ENCODE measurements at places on chromosomes 11 and 22.

GRCh38 chr11:12777208-12777874 lies 103.1 kb downstream of the TEAD1 start:
- DNase-seq, result no peak

- no peak for DNase-seq
Measured at GRCh38 chr11:84140386-84141169, 854.4 kb upstream of the CCDC90B start.

- DNase-seq, result no peak
Measured at GRCh38 chr22:36010090-36010489, 18.5 kb downstream of the RBFOX2 start.

DNA sequence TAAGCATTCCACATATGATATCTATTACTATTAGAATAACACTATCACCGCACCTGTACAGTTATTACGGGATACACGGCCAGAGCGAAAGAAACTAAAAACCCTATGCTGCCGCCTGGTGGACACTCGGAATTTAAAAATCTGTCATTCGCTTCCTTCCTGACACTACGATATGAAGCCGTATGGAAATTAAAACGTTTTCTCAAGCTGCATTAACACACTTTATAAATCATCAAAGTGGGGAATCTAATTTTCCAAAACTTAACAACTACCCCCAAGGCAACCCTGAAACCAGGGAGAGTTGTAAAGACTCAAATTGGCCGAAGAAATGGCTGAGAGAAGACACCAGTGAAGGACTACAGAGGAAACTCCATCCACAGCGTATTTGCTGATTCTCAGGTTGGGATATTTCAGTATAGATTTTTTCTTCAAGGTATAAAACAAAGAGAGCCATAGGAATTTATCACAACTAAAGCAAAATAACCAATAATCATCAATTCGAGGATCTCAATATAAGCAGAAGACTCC lies 1.4 kb downstream of the CCDC73 start:
- peak; percentile 39 for DNase-seq

GRCh38 chr11:97143463-97143862 lies 753.6 kb downstream of the JRKL start:
- DNase-seq, result no peak

DNA sequence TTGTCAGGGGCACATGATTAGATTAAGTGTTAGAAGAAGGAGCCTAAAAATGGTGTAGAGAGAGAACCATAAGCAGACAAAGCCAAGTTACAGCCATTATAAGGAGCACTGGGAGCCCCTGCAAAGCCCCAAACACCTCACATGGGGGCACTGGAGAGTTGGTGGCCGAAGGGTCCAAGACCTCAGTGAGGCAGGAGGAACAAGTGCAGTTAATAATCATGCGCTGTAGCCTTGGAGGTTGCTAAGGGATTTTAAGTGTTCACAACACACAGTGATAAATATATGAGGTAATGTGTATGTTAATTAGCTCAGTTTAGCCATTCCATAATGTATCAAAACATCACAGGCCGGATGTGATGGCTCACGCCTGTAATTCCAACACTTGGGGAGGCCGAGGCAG lies 54.4 kb upstream of the JAM3 start:
- DNase-seq, result no peak

GRCh38 chr11:33819278-33820035 lies 45.1 kb upstream of the FBXO3 start:
- no peak for DNase-seq

DNA sequence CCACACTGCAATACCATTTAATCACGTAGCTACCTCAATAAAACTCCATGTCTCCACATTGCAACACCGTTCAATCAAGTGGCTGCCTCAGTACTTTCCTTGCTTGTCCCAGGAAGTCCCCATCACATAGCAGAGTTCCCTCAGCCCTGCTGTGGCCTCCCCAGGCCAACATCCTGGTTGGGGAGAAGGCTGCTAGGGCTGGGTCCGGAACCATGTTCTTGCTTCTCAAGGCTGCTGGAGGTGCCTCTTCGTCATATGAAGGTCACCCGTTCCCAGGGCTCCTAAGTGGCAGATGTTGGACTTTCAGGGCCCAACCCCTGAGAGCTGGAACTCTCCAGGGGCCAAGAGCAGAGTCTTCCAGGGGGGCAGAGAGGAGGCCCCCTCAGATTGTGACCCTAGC lies 3.3 kb downstream of the ART5 start:
- DNase-seq, result no peak

DNA sequence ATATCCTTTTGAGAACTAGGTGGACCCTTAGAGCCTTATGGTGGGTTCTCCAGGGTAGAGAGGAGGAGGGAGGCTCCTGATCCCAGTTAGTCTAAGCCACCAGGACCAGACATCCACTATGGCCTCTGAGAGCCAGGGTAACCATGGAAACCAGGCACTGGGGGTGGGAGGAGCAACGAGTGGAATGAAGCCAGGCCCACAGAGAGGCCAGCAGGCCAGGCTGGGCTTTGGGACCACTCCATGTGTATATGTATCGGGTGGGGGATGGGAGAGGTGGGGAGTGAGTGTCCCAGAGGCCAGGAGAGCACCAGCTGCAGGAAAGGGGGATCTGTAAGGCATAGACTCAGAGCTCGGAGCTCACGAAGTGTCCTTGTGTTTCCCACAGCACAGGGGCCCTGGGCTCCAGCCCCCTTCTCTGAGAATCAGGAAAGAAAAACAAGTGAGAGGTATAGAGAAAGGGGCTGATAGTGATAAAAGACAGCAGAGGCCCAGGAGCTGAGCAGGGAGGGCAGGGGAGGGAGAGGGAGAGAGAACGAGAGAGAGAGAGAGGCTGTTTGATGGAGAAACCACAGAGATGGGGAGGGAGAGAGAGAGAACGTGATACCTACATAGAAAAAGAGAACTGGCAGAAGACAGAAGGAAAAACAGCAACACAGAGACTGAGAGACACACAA lies 15.5 kb upstream of the TSPAN18 start:
- DNase-seq, result no peak

DNA sequence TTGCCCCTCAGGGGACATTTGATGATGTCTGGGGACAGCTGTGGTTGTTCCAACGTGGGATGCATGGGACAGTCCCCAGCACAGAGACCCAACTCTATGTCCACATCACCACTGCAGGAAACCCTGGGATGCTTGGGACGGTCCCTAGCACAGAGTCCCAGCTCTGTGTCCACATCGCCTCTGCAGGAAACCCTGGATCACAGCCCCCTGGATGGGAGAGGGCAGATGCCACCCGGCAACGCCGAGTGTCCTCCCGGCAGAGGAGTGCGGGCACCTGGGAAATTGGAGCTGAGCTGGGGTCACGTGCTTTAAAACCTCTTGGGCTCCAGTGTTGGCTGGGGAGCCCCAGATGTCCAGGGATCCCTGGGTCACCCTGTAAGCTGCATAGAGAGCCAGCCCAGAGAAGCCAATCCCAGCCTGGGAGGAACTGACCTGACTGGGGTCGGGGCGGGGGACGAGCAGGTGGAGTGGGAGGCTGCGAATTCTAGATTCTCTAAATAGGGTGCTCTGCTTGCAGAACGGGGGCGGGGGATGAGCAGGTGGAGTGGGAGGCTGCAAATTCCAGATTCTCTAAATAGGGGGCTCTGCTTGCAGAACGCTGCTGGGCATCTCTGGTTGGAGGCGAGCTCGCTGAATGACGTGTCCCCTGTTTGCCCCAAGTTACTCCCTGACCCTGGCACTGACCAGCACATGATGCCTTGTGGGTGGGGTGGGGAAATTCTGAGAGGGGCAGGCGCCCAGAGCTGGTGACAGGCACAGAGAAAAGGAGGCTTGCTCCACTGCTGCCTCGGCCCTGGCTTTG lies 1197.8 kb downstream of the BRD1 start:
- no peak for DNase-seq

GRCh38 chr11:76636826-76637460 lies 33.6 kb downstream of the LRRC32 start:
- no peak for DNase-seq

DNA sequence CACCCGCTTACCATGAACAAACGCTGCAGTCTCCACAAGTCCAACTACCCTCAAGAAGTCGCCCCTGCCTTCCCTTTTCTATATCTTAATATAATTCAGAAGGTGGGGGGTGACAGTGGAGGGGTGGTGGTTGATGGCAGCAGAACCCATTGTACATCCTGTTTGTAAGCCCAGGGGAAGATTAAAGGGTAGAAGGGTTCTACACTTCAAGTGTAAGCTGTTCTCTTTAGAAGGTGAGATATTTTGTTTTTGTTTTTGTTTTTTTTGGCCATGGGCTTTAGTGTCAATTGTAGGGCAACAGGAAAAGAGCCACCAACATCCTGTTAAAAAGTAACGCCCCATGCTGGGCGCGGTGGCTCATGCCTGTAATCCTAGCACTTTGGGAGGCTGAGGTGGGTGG lies 34.9 kb upstream of the RRAS2 start:
- DNase-seq, result no peak

DNA sequence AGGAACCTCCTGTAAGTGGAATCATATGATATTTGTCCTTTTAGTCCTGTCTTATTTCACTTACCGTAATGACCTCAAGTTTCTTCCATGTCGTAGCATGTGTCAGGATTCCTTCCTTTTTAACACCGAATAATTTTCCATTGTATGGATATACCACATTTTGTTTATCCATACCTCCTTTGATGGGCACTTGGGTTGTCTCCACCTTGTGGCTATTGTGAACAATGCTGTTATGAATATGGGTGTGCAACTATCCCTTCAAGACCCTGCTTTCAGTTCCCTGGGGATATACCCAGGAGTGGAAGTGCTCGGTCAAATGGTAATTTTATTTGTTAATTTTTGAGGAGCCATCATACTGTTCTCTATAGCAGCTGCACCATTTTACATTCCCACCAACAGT lies 244.9 kb upstream of the BLID start:
- DNase-seq, result no peak

DNA sequence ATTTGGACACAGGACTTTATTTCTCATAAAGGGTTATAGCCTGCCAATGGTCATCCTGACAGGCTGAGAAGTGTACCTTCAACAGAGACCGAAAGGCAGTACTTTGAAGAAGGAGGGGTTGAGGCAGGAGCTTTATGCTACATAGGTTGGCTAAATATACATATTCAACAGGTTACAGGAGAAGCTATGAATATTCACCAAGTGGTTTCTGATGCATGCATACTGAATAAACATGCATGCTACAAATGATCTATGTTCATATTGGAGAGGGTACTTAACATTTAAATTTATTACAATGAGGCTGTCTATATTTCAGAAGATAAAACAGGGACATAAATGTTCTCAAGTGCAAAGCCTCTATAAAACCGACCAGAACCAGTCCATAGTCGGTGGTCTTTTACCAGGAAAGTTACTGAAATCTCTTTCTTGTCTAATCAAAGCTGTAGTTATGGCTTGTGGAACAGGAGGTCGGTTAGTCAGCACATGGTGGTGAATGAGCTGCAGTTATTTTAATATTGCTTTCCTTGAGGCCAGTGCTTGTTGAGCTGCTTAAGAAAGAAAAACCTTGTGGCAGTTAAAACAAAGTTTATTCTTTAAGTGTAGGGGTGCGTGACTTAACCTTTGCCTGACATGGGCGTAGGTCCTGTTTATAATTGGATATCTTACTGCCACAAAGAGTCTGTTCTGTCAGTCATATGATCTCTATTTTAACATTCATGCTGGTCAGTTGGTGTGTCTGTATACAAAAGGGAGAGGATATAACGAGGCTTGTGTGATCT lies 19.5 kb downstream of the CNTF start:
- no peak for DNase-seq

DNA sequence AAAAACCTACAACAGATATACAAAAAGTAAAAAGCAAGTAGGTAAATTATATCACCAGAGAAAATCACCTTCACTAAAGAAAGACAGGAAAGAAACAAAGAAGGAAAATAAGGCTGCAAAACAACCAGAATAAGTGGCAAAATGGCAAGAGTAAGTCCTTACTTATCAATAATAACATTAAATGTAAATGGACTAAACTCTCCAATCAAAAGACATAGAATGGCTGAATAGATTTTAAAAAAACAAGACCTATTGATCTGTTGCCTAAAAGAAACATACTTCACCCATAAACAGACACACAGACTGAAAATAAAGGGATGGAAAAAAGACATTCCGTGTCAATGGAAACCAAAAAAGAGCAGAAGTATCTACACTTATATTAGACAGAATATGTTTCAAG lies 695.7 kb upstream of the FAT3 start:
- DNase-seq, result no peak

GRCh38 chr11:77548552-77549445 lies 41.0 kb upstream of the AQP11 start:
- DNase-seq, result no peak

DNA sequence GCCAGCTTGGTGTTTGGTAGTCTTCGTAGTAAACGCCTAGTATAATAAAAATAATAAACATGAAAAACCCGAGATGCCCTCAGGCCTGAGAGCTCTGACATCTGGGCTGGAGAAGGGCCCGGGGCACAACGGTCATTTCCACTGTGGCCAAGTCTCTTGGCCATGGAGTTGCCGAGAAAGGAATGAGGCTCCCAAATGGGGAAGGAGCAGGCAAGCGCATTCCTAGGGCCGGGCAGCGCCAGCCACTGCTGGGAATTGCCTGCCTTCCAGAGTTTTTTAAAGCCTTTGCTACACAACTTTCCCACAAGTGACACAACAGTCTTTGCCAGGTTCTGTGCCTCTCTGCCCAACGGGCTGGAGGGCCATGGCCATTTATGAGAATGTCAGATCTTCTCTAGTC lies 103.4 kb downstream of the NAV2 start:
- no peak for DNase-seq

DNA sequence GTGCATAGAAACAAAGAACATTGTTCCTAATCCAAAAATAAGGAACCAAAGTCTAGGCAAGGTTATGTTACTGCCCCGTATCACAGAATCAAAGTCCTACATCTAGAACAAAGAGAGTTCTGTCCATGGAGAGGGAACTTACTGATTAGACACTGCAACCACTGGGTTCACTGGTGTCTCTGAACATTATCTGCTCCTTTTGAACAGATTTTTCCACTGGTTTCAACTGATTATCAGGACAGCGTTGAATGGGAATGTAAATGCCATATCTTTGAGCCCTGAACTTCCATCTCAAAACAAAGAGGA lies 20.1 kb upstream of the OR8D2 start:
- no peak for DNase-seq

DNA sequence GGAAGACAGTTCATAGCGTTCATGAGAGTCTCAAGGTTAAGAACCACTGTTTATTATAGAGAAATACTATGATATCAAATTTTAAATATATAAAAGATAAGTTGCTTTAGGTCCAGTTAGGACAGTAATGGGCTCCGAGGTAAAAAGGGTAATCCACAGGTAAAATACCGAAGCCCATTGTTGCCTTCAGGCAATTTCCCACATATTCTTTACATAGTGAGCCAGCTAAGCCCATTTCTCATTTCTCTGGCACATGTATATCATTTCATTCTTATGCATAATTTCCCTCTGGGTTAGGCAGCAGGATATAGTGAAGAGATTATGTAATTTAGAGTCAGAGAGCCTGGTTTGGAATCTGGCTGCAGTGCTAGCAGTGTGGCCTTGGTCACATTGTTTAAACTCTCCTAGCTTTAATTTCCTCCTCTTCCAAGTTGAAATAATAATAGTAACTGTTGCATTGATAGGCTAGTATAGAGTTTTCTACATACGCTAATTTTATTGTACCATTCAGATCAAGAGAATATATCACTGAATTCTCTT lies 7.6 kb upstream of the POU2AF1 start:
- no peak for DNase-seq

Measured in stimulated activated CD8-positive, alpha-beta memory T cell treated with anti-CD3 and anti-CD28 coated beads, Interleukin-2, amount 100 ng/mL, for 48 hours (primary cell).